Occipital lobe (tissue), 3 donors: ENCODE measurements at places on chromosomes 3 and 15. TPM values are rescaled to one million over a fixed set of nuclear protein-coding genes. Genes with fewer than 3 reads are reported as not detected.

Gene SAMD7
- not detected for total RNA-seq

Gene DPPA2
- not detected for total RNA-seq

Gene CASR
- total RNA-seq = not detected

DNA sequence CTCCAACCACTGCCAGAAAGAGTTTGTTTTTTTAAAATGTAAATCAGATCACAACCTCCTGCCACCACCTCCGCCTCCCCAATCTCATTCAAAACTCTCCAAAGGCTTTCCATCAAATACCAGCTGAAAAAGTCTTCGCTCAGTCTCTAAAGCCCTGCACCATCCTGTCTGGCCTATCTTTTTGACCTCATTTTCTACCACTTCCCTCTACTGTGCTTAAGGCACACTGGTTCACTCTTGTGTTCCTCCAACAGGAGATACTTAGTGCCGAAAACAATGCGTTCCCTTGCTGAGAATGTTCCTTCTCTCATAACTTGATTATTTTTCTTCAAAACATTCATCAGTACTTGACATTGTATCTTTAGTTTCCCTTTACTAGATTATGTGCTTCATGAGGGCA lies 3.5 kb downstream of the BTBD1 start:
- no peak for DNase-seq

DNA sequence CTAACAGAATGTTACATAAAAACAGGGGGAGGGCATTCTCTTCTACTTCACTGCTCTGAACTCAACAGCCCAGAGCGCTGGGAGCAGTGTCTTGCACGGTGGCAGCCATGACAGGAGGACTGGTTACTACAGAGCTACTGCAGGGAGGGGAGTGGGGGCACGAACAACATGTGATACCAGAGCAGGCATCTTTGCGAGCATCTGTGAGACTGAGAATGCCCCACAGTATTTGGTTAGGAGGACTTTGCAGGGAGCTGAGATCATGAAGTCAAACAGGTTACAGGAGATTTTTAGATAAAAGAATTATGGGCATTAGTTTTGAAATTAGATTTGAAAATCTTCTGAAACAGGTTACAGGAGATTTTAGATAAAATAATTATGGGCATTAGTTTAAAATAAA lies 58.8 kb upstream of the GOLGA8B start:
- DNase-seq = no peak

GRCh38 chr3:30269751-30270445 lies 336.5 kb upstream of the TGFBR2 start:
- DNase-seq = no peak

- DNase-seq = no peak
These were observed 314.0 kb upstream of the THBS1 start for GRCh38 chr15:39266890-39267289.

DNA sequence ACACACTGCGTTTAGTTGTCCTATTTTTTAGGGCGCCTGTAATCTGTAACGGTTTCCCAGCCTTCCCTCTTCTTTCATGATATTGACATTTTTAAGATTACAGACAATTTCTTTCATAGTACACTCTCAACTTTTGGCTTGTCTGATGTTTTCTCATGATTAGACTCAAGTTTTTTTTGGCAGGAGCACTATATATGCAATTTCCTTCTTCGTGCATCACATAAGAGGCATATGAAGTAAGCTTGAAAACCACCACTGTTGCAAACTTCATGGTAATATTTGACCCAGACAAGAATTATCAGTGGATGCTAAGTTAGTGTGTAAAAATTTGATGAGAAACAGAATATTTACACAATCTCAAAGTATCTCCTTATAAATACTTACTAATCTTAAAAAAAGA lies 119.2 kb upstream of the CMC1 start:
- DNase-seq = no peak

GRCh38 chr3:113747283-113748046 lies 630 bp downstream of the ATP6V1A start:
- DNase-seq = peak; percentile 27

GRCh38 chr15:36658312-36658711 lies 78.9 kb downstream of the CDIN1 start:
- DNase-seq = no peak

DNA sequence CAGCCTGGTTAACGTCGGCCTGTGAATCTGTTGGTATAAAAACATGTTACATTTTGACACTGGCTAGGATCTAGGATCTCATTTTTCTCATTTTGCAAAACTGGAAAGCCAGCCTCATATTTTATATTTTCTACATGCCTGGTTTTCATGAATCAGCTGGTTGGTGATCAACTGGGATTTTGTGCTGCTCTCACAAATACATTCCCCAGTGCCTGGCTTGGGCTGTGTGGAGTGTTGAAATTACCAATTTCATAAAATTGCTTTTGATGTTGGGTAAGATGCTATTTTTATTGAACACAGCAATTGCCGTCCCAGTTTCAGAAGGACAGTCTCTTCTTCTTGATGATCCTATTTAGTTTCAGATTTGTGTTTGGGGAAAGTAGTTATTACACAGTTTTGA lies 604.3 kb downstream of the TAFA4 start:
- DNase-seq = no peak
